ENCODE measurements at places on chromosomes 13 and 19.

- DNase-seq: peak; percentile 84
These were observed 4.3 kb downstream of the RUVBL2 start for GRCh38 chr19:48997972-48998371.

- DNase-seq: no peak
These were observed 3.7 kb downstream of the SLC25A42 start for GRCh38 chr19:19067276-19068072.

- no peak for DNase-seq
These were observed 361.9 kb upstream of the GPC6 start for GRCh38 chr13:92864584-92865284.

GRCh38 chr19:57815247-57816075 is 748 bp upstream of the ZNF552 start:
- no peak for DNase-seq

GRCh38 chr13:42380420-42381164 is 108.6 kb downstream of the AKAP11 start:
- no peak for DNase-seq

GRCh38 chr13:48255090-48255489 is 22.1 kb downstream of the ITM2B start:
- no peak for DNase-seq

GRCh38 chr19:9839415-9839814 is 4.3 kb downstream of the PIN1 start:
- DNase-seq: no peak

All from hematopoietic multipotent progenitor cell treated with erythropoietin and hydrocortisone succinate and interleukin-3 and kit ligand, for 4 days (in vitro differentiated cells).